Fibroblast of skin of abdomen (primary cell): ENCODE measurements at places on chromosomes 12 and 14.

DNA sequence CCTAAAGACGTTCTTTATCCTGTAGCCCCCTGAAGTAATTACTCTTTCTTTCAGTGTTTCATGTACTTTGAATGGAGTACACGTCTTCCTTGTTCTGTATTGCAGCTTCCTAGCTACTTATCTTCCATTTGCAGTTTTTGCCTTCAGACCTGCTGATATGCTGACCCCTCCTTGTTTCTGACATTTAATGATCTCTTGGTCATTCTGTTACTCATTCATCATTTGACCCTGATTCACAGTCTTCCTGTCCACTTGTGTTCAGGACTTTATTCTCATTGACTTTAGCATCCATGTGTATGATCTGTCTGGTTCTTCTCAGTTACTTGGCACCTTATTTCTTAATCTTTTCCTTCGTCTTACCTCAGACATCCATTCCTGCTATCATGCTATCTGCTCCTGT, 22.2 kb downstream of the CPSF2 start:
- DNase-seq: no peak

- peak; percentile 79 for DNase-seq
Observed at GRCh38 chr12:42716491-42716891, 126.9 kb upstream of the PRICKLE1 start.

- DNase-seq: peak; percentile 14
Observed at GRCh38 chr12:29238822-29239291, 89.8 kb downstream of the FAR2 start.

GRCh38 chr12:104833756-104834155, 124.3 kb downstream of the SLC41A2 start:
- DNase-seq: no peak

- DNase-seq: no peak
Observed at GRCh38 chr12:51923506-51924365, 16.4 kb downstream of the ACVRL1 start.

GRCh38 chr12:3768911-3769447, 16.1 kb upstream of the CRACR2A start:
- no peak for DNase-seq
